ENCODE measurements at places on chromosomes 4 and X.
A peak's percentile ranks its signal among the peaks of the same experiment; 100 is the strongest.

- DNase-seq, result no peak
These were observed 208.7 kb upstream of the FTHL17 start for GRCh38 chrX:31280580-31280979.

DNA sequence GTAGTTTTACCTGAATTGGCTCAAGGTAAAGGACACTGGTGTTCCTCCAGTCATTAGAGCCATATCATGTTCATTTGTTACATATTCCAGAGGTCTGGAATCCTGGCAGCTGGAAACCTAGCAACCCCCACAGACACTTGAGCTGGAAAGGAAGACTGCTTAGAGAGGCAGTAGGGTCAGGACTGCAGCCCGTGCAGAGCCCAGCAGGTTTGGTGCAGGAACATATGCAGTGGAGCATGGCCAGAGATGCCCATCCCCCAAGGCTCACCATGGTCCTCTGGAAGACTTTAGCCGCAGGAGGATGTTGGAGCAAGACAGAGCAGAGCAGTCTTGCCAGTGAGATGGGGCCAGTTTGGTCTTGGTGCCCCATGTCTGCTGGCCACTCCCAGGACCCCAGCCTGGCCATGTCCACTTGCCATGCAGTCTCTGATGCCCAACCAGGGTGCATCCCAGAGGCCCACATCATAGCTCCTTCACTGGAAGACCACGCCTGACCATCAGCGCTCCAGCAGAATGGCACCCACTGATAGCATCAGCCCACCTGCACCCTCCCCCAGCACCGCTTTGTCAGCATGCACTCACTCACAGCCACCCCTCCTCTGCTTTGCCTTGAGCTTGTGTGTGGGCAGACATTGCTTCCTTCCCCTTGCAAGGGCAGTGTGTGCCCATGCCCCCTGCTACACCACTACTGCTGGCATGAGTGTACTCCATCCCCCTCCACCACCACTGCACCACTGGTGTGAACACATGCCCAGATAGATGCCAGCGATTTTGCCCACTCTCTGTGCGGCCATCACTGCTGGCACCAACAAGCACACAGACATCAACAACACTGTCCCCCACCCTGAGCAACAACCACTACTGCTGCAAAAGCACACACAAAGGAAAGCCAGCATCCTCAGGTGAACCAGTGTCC lies 190.3 kb upstream of the SPOCK3 start:
- DNase-seq, result no peak

DNA sequence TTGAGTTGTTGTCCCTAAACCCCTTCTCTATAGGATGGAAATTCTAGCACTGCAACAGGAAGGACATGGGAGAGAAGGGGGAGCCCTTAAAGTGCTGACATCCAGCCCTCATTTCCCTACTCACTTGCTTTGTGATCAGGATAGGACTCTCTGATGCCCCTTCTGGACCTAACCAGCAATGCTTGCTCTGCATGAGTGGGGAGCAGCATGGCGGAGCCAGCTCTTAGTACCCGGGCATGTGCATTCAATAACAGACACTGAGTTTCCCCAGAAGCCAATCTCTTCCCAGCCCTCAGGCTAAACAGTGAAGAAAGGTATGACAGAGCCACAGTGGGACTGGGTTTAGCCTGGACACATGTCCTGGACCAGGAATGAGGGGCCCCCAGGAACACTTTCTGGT lies 14.0 kb downstream of the SOD3 start:
- no peak for DNase-seq

- DNase-seq, result no peak
These were observed 112.3 kb upstream of the RAP2C start for GRCh38 chrX:132331532-132331931.

DNA sequence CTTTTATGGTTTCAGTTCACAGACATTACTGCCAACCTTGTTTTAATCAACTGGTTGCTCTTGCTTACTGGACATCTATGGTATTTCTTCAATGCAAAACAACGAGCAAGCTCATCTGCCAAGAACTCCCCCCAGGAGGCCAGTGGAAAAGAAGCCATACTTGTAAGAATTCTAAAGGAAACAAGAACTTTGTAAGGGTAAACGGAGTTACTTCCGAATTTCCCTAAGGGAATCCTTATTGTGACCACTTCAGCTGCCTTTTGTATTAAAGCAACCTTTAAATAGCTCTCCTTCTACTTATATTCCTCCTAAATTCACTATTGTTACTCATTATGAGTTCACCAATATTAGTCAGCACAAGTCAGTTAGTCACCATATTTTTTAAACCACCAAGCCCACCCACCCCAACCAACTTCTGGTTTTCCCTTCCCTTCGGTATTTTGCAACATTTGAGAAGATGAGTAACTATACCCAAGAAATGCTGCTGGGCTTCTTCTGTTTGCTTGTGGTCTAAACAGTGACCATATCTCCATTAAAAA lies 602.8 kb upstream of the DIPK2B start:
- DNase-seq, result no peak

- no peak for DNase-seq
These were observed 29.4 kb downstream of the TBC1D19 start for GRCh38 chr4:26613237-26613636.

- DNase-seq, result no peak
These were observed 10.5 kb upstream of the UCP1 start for GRCh38 chr4:140579278-140579677.

DNA sequence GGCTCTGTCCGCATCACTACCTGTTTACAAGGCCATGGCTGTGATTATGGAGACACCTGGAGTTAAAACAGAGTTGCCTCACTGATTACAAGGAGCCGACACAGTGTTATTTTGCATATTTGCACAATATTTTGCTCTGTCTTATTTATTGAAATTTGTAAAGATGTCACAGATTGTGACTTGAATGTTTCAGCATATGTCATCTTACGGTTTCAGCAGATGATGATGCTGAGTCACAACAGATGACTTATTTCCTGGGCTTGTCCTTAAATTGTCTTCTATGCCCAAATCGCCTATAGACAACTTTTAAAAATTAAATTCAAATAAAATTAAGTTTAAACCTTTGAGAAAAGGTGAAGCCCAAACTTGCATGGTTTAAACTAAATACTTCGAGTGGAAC lies 87.1 kb upstream of the INPP4B start:
- DNase-seq, result no peak

DNA sequence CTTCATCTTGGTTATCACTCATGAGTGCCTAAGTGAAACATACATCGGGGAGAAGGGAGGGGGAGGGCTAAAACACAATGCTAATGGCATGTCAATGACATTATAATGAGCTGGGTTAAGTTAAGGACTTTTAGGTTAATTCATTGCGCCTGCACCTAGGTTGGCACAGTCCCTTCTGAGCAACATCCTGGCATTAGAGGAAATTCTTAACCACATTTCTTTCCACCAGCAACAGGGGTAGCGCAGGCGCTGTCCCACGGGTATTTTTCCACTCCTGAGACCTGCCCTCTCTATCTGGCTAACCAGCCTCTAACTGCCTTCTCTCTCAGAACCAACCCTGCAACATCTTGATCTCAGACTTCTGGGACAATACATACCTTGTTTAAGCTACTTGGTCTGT lies 39.0 kb upstream of the PROM1 start:
- DNase-seq, result peak; percentile 14

DNA sequence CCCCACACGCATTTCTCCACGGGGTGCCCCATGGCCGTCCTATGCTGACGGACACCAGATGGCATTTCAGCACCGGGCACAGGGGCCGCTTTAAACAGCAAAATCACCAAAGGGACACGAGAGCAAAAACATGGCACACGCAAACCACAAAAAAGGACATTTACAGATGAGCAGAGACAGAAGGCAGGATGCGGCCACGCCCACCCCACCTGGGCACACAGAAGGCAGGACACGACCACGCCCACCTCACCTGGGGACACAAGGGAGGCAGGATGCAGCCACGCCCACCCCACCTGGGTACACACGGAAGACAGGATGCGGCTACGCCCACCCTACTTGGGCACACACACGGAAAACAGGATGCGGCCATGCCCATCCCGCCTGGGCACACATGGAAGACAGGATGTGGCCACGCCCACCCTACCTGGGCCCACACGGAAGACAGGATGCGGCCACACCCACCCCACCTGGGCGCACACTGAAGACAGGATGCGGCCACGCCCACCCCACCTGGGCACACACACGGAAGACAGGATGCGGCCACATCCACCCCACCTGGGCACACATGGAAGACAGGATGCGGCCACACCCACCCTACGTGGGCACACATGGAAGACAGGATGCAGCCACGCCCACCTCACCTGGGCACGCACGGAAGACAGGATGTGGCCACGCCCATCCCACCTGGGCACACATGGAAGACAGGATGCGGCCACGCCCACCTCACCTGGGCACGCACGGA lies 69.1 kb downstream of the FAM53A start:
- DNase-seq, result no peak

GRCh38 chrX:115372152-115372551 lies 82.6 kb downstream of the LUZP4 start:
- DNase-seq, result no peak

GRCh38 chr4:118736900-118737299 lies 51.7 kb downstream of the METTL14 start:
- DNase-seq, result no peak

DNA sequence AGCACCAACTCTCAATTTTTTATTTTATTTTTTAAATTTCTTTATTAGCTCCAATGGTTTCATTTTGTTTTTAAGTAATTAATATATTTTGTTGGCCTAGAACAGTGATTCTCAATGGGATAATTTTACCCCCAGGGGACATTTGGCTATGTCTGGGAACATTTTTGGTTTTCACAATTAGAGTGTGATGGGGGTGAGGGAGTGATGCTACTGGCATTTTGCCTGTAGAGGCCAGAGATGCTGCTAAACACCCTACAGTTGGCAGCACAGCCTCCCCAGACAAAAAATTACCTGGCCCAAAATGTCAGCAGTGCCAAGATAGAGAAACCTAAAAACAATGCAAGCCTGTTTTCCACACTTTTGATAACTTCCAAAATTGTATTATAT lies 64.6 kb downstream of the HHIP start:
- DNase-seq, result no peak

GRCh38 chr4:88230969-88231771 lies 53.2 kb downstream of the PPM1K start:
- no peak for DNase-seq

GRCh38 chr4:158811216-158811540 lies 42.4 kb downstream of the FNIP2 start:
- DNase-seq, result no peak

DNA sequence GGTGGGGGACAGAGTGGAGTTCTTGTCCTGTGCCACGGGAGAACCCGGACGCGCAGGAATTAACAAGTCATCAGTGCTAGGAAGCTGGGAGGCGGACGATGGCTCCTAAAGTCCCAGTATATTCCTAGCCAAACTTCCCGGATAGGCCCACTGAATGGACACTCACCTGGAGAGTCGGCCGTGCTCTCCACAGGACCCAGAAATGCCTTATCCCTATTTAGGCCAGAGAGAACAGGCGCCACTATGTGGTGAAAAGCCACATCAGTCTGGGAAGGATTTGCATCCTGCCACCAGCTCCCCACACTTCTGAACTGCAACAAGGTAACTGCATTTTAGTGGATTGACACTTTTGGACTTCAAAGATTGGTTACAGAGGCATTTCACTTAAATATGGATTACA lies 1.1 kb downstream of the CFAP299 start:
- no peak for DNase-seq

DNA sequence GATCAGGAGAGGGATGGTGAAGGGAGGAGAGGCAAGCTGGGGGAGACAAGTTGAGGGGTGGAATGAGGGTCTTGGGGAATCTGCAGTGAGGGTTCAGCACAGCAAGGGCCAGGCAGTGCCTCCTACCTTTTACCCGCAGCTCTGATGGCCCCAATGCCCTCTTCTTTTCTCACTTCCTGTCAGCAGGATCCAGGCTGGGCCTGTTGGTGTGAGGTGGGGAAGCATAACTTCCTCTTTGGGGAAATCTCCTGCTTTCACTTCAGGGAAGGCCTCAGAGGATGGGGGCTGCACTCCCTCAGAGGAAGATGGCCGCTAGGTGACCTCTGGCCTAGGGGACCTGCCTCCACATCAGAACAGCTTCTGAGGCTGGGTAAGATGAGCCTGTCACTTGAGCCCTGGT lies 36.5 kb downstream of the EFNB1 start:
- DNase-seq, result no peak

- no peak for DNase-seq
These were observed 5.7 kb upstream of the DGAT2L6 start for GRCh38 chrX:70171624-70172023.

- DNase-seq, result no peak
These were observed 372.4 kb upstream of the SLIT2 start for GRCh38 chr4:19879330-19879729.

- DNase-seq, result no peak
These were observed 132.8 kb upstream of the GPR101 start for GRCh38 chrX:137166591-137166990.

DNA sequence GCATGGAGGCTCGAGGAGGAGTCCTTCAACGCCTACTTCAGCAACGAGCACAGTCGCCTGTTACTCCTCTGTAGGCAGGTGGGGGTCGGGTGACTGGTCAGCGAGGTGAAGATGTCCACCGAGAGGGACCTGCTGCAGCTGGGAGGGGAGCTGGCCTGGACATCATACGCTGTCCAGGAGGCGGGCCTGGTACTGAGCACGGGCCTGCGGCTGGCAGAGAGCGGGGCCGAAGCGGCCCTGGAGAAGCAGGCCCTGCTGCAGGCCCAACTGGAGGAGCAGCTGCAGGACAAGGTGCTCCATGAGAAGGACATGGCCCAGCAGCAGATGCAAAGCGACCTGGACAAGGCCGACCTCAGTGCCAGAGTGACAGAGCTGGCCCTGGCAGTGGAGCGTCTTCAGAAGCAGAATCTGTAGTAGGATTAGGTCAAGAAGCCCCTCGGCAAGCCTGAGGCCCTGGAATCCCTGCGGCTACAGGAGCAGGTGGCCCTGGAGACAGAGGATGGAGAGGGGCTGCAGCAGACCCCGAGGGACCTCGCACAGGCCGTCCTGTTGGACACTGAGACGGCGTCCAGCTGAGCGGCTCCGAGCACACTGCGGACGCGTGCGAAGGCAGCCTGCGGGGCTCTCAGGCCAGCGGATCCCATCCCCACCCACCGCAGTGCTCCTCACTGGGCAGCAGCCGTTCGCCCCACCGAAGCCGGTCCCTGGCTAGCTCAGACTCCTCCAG lies 11.9 kb downstream of the SMIM10L2A start:
- DNase-seq, result no peak

DNA sequence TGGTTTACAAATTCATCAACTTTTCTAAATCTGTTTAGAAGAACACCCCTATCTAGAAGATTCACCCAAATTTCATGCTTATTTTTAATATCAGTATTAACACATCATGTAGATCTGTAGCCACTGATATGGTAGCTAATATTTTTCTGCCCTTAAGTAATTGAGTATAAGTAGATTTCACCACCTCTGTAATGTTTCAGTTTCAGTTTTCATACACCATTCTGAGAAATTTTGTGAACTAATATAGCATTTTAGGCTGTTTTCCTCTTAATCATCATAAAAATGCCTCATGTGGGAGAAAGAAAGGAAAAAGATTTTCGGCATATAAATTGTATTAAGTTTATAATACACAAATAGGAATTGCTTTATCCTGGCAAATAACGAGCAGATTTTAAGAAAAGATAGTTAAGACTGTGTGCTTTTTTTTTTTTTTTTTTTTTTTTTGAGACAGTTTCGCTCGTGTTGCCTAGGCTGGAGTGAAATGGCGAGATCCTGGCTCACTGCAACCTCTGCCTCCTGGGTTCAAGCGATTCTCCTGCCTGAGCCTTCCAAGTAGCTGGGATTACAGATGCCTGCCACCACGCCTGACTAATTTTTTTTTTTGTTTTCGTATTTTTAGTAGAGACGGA lies 21.4 kb upstream of the RBPJ start:
- DNase-seq, result no peak

- no peak for DNase-seq
These were observed 523.2 kb upstream of the IGFBP7 start for GRCh38 chr4:57633212-57633859.

- DNase-seq, result no peak
These were observed 38.0 kb downstream of the GPM6B start for GRCh38 chrX:13778916-13779315.
